ENCODE measurements at places on chromosomes 5 and 9.
A peak's percentile ranks its signal among the peaks of the same experiment; 100 is the strongest.

GRCh38 chr9:98954244-98954610 is 10.5 kb downstream of the COL15A1 start:
- no peak for DNase-seq

DNA sequence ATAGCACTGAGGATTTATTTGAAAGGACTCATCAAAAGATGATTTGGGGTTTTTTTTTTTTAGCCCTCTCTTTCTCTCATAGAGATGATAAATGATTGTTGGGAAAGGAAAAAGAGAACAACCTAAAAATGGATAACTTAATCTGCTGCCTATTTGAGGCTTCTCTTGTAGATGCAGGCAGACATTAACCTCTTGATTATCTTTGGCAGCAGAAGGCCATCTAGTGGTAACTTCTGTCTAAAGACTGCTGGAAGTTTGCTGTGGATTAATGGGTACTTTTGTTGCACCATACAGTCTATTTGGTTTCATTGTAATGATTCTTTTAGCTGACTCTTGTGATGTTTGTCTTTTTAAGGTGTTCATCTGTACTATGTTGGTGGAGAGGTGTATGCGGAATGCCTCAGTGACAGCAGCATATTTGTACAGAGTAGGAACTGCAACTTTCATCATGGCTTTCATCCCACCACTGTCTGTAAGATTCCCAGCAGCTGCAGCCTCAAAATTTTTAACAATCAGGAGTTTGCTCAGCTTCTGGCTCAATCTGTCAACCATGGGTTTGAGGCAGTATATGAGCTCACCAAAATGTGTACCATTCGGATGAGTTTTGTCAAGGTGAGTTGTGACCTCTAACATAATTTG is 18.8 kb downstream of the SMIM32 start:
- peak; percentile 68 for DNase-seq

DNA sequence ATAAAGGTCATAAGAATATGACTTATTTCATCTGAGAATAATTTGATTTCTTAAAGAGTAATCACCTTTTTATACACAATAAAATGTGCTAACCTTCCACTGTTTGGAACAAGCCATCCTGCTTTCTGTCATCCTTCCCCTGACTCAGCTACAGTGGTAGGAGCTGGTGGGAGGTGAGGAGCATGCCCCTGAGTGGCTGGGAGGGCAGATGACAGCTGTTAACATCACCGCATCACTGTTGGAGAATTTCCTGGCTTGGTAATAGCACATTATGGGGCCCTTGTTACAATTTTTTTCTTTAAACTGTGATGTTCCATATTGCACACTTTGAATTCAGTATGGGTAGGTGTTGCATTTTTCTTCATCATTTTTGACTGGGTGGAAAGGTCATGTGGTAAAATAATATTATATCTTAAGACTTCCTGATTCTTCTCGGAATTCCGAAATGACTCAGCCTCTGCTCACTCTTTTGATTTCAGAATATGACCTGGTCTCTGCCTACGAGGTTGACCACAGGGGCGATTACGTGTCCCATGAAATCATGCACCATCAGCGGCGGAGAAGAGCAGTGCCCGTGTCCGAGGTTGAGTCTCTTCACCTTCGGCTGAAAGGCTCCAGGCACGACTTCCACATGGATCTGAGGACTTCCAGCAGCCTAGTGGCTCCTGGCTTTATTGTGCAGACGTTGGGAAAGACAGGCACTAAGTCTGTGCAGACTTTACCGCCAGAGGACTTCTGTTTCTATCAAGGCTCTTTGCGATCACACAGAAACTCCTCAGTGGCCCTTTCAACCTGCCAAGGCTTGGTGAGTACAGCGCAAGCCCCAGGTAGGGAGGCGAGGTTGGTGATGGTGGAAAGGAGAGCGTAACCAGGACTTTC is 5.8 kb downstream of the ADAMTS16 start:
- peak; percentile 50 for DNase-seq

- DNase-seq = no peak
Observed at GRCh38 chr9:132494857-132495256, 84.8 kb downstream of the CFAP77 start.

- DNase-seq = no peak
Observed at GRCh38 chr9:3768712-3769457, 243.1 kb upstream of the RFX3 start.

GRCh38 chr5:10936081-10936855 is 175.2 kb upstream of the DAP start:
- no peak for DNase-seq

- DNase-seq = no peak
Observed at GRCh38 chr5:168468836-168469235, 17.4 kb upstream of the RARS1 start.

GRCh38 chr9:127137640-127138360 is 15.4 kb upstream of the ANGPTL2 start:
- no peak for DNase-seq

- no peak for DNase-seq
Observed at GRCh38 chr9:99601571-99602111, 220.0 kb upstream of the NR4A3 start.

DNA sequence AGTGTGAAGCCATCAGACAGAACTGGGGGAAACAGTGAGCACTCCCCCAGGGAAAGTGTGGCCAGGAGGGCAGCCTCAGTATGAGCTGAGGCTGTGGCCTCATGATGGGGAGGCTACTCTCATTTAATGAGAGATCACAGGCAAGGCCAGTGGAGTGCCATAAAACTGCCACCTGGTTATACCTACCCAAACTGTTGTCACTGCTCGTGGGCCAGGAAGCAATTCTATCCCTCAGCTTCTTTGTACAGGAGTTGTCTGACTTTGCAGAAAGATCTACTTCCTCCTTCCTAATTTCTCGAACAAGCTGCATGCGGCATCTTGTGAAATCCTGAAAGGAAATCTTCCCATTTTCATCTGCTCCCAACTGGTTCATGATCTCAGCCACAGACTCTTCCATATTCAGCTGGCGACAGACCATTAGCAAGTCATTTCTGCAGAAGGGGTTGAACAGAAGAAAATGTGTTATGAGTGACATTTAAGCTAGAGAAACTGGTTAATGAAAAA is 50.0 kb downstream of the TSSK1B start:
- DNase-seq = no peak

- no peak for DNase-seq
Observed at GRCh38 chr5:178108446-178108845, 4.9 kb upstream of the N4BP3 start.
